ENCODE measurements at places on chromosomes 2 and 18.

GRCh38 chr2:12048550-12048949 lies 302.1 kb downstream of the LPIN1 start:
- DNase-seq: no peak

DNA sequence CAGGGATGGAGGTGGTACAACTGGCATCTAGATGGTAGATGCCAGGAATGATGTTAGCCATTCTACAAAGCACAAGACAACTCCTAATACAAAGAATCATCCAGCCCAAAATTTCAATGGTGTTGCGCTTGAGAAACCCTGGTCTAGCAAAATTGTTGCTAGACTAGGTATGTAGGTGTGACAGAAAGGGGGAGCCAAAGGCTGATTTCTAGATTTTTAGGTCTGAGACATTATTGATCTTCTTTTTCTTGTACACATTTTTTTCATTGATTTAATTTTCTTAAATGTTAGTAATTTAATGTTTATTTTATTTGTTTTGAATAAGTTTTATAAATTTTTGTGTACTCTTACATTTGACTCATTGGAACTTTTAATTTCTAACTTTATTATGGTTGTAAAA lies 216.4 kb downstream of the FSIP2 start:
- DNase-seq: no peak

DNA sequence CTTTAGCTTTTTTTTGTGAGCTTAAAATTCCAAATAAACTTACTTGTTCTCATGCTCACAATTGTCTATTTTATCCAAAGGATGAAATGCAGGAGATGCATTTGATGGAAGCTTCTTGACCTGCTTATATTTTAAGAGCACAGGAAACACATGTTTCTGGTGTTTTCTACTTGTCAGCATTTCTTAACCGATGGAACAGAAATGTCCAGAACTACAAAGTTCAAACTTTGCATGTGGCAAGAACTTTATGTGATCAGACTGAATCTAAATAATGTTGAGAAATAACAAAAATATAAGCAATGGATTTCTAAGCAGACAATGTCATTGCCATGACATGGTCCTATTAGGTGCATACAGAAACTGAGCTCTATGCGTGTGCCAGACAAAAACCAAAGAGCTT lies 9.9 kb upstream of the CTLA4 start:
- no peak for DNase-seq

DNA sequence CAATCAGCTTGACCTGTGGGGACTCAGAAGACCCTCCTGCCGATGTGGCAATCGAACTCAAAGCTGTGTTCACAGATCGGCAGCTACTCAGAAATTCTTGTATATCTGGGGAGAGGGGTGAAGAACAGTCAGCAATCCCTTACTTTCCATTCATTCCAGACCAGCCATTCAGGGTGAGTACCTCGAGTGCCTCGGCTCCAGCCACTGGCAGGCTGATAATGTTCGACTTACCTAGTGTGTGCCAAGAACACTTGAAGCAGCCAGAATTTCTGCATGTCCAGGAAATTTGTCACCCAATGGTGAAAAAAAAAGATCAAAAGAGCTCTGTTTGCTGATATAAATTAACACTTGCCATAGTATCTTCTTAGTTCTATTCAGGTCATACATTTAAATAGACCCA lies 2.3 kb downstream of the LGALSL start:
- no peak for DNase-seq

DNA sequence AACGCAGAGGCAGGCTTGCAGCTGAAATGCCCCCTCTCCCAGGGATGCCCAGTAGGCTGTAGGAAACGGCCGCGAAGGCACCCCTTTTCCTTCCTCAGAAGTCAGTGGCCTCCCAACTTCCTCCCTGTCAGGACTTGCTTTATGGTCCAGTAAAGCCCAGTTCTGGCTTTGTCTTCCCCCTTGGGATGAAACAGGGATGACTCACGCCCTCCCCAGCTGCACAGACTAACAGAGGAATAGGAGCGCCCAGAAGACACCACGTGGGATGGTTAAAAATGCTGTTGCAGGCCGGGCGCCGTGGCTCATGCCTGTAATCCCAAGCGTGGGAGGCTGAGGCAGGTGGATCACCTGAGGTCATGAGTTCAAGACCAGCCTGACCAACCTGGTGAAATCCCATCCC lies 6.9 kb downstream of the CREG2 start:
- DNase-seq: no peak

DNA sequence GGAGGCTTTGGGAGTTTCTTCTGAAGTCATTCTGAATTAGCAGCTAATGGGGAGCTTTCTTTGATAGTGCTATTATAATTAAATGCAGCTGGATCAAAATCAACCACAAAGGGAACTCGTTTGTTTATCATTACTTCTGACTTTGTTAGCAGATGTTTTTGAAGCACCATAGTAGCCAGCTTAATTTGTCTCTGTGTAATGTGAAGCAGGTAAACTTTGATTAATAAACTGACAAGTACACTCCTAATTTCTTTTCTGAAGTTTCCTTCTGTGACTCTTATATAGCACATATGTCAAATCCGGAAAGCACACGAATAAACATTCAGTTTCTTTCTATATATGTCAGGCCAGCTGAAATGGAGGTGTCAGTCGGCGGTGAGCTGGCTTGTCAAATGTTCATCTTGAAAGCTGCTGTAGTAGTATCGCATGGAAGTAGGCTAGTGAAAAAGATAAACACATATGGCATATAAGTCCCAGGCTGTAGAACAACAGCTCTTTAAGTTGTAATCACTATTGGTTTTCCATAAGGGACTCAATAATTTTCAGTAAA lies 451.9 kb upstream of the ZEB2 start:
- DNase-seq: no peak

GRCh38 chr18:10453806-10454680 lies at the start of gene APCDD1:
APCDD1 (plus strand) TSS chr18:10454635; CDS start chr18:10454982, 347 bp downstream.
- peak; percentile 88 for DNase-seq
